ENCODE measurements at places on chromosomes 16 and 17.

DNA sequence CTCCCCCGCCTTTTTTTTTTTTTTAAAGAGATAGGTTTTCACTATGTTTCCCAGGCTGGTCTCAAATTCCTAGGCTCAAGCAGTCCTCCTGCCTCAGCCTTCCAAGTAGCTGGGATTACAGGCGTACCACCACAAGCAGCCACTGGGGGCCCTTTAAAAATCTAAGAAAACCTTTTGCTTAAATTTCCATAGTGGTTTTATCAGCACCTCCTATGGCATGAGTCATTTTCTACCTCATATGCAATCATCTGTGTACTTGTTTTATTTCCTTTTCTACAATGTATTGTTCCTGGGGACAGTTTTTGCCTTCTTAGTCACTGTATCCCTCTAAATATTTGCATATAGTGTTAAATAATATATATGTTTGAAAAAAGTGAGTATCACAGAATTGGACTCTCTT is 29.2 kb downstream of the GNA13 start:
- no peak for DNase-seq

DNA sequence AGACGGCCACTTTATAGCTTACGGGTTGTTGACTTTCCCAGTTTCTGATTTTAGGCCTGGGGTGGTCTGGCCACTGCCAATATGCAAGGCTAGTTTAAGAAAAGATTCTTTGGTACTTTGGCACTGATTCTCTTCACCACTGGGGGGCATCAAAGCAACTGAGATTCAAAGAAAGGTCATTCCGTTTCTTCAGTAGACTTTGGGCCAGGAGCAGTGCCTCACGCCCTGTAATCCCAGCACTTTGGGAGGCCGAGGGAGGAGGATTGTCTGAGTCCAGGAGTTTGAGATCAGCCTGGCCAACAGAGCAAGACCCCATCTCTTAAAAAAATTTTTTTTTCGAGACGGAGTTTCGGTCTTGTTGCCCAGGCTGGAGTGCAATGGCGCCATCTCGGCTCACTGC is 53.0 kb downstream of the RPA1 start:
- DNase-seq = no peak

GRCh38 chr17:59620064-59620359 is 317 bp downstream of the CLTC start:
- no peak for DNase-seq

DNA sequence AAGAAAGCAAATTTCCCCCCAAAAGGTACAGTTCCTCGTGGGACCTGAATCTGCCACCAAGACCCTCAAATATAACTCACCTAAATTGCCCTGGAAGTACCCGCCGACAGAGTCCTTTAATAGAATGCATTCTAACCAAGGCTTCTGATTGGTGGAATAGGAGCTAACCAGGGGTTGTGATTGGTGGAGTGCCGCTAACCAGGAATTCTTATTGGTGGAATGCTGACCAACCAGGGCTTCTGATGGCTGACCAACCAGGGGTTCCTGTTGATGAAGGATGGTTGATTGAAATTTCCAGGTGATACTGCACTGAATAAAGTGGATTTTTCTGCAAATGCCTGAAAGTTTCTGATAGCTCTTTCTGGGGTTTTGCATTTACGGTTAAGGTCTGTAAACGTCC is 6.5 kb downstream of the TFAP4 start:
- no peak for DNase-seq

DNA sequence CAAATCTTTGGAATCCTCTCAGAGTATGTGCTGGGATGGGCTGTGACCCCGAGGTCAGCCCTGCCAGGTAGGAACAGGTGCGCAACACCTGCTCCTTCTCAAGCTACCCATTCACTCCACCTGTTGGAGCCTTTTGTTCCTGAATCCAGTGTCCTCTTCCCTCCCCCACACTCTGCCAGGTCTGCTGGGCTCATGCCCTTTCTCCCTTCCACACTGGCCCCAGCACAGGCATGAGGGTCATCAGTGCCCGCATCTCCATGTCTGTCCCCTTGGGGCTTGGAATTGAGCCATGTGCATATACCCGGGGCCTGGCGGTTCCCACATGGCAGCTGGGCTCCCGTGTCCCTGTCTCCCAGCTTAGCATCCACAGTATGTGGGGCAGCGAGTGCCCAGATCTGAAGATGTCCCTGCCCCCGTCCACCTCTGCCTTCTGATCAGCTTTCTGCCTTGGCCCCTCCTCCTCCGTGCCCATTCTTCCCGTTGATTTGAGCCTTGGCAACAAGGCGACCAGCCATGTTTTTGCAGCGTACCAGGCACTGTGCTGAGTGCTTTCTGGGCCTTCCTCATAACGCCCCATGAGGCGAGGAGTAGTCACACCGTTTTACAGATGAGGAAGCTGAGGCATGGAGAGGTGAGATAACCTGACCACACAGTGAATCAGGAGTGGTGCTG is 102.2 kb downstream of the RAP1GAP2 start:
- no peak for DNase-seq

DNA sequence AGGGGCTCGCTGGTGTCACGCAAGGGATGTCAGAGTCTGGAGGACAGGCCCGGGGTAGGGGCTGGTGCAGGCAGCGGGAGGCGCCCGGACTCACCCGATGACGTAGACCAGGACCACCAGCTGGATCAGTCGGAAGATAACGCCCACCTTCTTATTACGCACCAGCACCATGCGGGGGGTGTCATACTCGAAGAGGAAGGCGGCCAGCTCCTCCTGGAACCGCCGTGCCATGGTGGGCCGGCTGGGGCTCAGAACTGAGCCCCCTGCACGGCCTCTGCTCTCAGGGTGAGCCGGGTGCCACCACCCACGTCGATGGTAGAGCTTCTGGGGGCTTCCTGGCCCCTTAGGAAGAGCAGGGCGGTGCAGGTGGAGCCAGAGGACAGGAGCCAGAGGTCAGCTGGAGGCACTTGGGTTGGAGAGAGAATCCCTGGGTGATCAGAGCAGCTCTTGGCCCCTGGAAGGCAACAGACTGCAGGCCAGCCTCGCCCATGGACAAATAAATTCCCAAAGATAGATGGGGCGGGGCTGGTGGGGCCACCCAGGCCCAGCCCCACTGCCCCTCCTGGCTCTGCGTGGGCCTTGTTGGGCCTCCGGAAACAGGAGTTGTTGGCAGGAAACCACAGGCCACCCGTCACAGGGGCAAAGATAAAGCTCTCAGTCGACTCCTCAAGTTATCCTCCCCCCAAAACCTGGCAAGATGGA is at the start of gene P2RX1:
TSS of gene P2RX1 (minus strand) at position 471 of the 702 bp plus-strand sequence. CDS start at position 231, 240 bp downstream.
- no peak for DNase-seq

DNA sequence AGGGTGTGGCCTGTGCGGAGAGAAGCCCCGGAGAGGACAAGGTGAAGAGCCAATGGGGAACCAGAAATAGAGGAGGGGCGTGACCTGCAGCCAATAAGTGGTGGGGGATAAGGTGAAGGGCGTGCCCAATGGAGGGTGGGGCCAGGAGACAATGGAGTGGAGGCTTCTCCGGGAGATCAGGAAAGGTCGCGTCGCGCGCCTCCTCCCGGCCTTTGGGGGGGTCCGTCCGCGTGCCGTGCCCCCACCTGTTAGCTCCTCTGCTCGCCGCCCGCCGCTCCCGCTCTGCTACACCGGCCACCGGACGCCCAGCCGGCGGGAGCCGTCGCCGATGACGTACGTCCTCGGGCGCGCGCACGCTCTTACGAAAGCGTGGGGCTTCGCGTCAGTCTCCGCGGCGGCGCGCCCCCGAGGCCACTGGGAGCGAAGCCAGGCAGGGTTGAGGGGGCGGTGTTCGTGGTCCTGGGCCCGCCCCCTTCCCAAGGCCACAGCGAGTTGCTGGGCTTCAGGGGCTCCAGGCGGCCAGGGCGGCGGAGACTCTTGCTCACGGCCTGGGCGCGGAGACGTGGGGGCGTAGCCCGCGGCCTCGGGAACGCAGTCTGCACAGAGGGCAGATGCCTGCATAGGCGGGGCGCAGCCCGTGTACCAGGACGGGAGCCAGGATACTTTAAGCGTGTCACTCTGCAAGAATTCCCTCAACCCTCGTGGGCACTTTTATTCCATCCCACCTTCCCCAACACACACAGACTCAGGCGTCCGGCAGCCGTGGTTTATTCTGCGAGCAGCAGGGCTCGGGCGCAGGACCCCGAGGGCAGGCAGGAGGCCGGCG is at the start of gene MATCAP1:
TSS of gene MATCAP1 (minus strand) at position 337 of the 826 bp plus-strand sequence. CDS start 3,353 bp downstream, outside the sequence.
- DNase-seq = peak; percentile 90

- no peak for DNase-seq
Measured at GRCh38 chr17:83071966-83072562, 7.3 kb upstream of the METRNL start.

DNA sequence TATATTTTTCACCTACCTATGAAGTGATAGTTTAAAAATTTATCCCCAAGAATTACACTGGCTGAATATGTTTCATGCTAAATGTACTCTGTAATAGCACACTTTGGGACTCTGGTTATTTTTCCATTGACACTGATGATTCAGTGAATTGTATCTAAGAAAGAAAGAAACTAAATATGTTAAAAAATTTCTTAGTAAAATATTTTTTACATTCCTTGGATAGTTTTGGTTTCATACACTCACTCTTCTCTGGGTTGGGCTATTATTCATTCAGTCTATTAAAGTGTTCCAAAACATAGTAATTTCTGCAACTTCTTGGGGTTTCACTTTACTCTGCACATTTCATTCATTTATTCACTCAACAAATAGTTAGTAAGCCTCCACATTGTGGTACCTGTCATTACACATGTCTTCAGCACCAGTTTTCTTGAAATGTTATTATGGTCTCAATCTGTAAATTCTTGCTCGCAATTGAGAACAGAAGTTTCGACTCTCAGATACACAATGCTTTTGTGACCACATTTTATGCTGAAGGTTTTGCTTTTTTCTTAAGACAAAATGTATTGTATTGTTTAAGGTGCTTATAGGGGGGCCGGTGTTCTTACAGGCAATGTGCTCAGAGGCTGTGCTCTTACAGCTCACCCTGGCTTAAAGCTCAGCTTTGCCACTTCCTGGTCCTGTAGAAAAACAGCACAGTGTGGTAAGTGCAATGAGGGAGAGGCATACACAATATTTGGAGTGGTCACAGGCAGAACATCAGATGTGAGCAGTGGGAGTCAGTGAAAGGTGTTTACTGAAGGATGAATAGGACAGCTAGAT is 17.4 kb downstream of the CNTNAP4 start:
- DNase-seq = no peak

DNA sequence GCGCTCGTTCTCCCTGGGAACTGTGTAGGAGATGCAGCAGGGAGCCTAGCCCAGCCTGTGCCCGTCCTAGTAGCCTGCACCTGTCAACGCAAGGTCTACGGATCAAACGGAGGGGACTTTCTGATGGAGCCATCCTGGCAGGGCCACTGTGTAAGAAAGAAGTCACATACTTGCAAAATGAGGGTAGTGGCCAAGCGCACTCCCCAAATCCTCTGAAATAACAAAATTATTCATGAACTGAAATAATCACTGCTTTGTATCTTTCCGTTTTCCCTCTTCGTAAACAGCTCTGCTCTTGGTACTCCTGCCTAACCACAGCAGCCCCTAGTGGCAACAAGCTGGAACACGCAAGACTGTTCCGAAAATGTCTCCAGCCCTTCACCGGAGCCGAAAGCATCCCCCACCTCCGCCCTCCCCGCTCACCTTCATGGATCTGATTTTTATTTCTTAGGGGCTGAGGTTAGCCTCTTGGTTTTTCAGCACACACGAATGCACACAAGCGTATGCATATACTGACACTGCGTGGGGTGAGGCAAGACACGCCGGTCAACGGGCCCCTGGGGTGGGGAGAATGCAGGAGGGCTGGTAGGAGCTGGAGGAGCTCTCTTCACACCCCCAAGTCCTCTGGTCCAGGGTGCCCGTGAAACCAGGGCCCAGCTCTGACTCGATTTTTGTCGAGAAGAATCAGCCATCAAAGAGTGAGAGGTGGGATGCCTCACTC is 100.8 kb downstream of the ABCC12 start:
- DNase-seq = peak; percentile 36

GRCh38 chr16:2432286-2432685 is 3.0 kb downstream of the CCNF start:
- no peak for DNase-seq

All from AG04450 (cell line).